NCI-H1930 (cell line): ENCODE measurements at places on chromosomes 5 and 9.

- no peak for DNase-seq
These were observed 47.0 kb upstream of the EXOC3 start for GRCh38 chr5:395921-396530.

GRCh38 chr5:83026516-83026915 is 50.7 kb downstream of the TMEM167A start:
- no peak for DNase-seq

GRCh38 chr9:134571946-134572917 is 69.4 kb upstream of the COL5A1 start:
- DNase-seq: no peak

- no peak for DNase-seq
These were observed 340.5 kb upstream of the KIF2A start for GRCh38 chr5:61965490-61965889.

GRCh38 chr5:53323511-53323910 is 156.9 kb upstream of the FST start:
- DNase-seq: no peak

DNA sequence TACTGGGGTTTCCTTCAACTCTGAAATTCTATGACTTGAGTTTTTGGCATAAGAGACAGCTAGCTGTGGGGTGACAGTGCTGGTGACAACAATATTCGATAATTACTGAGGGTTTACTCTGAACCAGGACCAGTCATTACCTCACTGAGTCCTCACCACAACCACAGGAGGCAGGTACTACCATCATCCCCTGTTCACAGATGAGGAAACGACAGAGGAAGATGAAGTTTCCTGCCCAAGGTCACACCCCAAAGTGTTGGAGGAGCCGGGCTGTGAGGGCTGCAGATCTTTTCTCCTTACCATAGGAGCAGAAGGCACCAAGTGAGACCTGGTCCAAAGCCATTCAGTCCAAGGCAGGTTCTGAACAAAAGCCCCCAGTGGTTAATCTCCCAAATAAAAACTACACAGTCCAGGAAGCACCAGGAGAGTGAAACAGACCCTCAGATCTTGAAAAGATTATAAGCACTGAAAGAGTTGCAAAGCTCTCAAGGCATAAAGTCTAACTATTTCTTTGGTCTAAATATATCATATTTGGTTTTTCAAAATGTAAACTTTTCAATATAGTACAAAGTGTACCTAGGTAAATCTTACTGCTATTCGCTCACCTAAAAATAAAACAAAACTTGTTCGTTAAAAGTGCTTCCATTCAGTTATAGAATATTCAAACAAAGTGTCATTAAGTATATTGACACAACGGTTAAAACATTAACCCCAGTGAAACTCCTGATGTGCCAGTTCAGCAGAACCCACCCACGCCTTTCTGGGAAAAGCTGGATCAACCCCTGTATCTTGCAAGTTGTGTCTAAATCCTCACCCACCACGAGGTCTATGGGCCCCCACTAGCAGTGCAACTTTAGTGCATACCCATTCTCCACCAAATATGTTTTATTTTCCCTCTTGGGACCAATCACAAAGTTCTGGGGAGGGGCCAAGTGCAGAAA is 82.6 kb upstream of the EQTN start:
- no peak for DNase-seq

DNA sequence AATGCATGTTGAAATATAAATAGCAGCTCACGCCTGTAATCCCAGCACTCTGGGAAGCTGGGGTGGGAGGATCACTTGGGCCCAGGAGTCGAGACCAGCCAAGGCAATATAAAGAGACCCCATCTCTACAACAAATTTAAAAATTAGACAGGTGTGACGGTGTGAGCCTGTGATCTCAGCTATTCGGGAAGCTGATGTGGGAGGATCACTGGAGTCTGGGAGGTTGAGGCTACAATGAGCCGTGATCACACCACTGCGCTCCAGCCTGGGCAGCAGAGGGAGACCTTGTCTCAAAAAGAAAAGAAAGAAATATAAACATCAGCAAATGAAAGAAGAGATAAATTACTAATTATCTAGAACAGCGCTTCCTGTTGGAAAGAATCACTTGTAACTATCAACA is 105.0 kb downstream of the MAPKAP1 start:
- DNase-seq: no peak

GRCh38 chr5:124685404-124685930 is 61.0 kb downstream of the ZNF608 start:
- DNase-seq: no peak

- DNase-seq: no peak
These were observed 18.4 kb downstream of the ENG start for GRCh38 chr9:127835991-127836516.

GRCh38 chr5:378976-379742 is 57.6 kb downstream of the AHRR start:
- DNase-seq: no peak

DNA sequence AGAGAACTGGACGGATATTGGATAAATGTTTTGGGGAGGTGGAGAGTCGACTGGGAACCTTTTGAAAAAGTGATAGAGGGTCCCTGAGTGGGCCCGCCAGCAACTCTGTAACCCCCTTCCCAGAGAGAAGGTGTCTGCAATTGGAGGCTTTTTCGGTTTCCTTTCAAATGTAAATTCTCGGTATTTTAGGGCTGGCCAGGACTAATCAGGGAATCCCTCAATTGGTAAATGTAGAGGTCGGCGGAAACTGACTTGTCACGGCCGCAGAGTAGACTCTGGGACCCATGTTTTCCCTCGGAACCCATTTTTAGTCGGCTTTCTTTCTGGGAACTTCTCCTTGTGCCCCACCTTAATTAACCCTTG is 524 bp downstream of the CCNB1 start:
- no peak for DNase-seq
